Large intestine (tissue), 12 donors: ENCODE measurements at places on chromosomes 6 and 20. TPM values are rescaled to one million over a fixed set of nuclear protein-coding genes. Genes with fewer than 3 reads are reported as not detected.

- H3K4me3 ChIP-seq, result no peak overlapping the region
- no peak for DNase-seq
- no peaks in the 10 kb centered on the region for H3K4me1 ChIP-seq
- no peaks in the 10 kb centered on the region for H3K27me3 ChIP-seq
- no peak overlapping the region for H3K27ac ChIP-seq
Measured at GRCh38 chr6:36714511-36714910, 16.9 kb downstream of the RAB44 start.

Gene IL20RA
- polyA plus RNA-seq, result 2.5 TPM

Gene PGM3
- 71.6 TPM for polyA plus RNA-seq

Gene SLC35D3
- 0.49 TPM for polyA plus RNA-seq

Gene TRERF1
- 5.1 TPM for polyA plus RNA-seq

DNA sequence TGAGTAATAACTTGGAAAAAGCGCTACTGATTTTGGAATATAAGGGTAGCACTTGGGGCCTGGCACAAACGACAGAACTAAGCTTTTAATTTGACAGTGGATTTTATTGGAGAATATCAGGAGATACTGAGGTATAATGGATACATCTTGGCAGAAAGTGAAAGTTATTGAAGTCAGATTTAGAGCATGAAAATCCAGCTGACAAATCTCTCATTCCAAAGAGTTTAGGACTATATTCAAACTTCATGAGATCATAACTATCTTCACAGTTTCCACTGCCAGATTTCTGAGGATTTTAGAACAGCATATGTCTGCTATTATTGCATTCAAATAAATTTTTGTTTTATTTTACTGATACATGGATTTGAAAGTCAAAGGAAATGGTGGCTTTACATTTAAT lies 132.3 kb upstream of the THEMIS start:
- H3K27ac ChIP-seq, result no peak overlapping the region
- peaks cover 8% of the 10 kb centered on the region for H3K36me3 ChIP-seq
- H3K4me3 ChIP-seq, result no peak overlapping the region
- DNase-seq, result no peak

Gene ADAM33
- 15.5 TPM for polyA plus RNA-seq

Gene KCNQ2
- 5.2 TPM for polyA plus RNA-seq

DNA sequence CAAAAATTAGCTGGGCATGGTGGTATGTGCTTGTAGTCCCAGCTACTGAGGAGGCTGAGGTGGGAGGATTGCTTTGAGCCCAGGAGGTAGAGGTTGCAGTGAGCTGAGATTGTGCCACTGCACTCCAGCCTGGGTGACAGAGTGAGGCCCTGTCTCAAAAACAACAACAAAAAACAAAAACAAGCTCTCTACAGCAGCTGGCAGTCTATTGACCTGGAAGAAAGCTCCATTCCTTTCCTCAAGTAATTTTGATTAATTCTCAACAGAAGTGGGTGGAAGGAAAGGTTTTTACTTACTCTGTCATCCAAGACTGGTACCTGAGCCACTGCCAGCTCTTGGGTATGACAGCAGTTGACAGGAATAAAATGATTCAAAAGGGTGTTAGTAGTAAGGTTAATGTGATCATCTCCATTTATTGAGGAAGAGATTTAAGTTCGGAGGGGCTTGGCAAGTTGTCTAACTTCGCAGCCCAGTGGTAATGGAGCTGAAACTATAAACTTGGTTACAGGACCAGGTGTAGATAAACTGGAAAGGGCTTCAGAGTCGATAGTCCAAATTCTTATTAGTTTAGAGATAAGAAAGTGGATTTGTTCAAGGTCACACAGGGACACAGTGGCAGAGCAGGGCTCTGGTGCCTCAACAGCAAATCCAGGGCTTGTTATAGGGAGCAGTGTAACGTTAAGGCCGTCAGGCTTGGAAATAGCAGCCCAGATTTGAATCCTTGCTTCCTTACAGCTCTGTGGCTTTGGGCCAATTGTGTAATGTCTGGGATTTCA lies 14.8 kb downstream of the SRSF3 start:
- H3K27me3 ChIP-seq, result no peaks in the 10 kb centered on the region
- peak; percentile 60 for DNase-seq
- H3K4me3 ChIP-seq, result no peak overlapping the region
- H3K4me1 ChIP-seq, result peaks cover 27% of the 10 kb centered on the region
